NCI-H1417 treated with DMSO at 0.1 percent for 48 hours (cell line): ENCODE measurements at places on chromosomes 6 and 20.

DNA sequence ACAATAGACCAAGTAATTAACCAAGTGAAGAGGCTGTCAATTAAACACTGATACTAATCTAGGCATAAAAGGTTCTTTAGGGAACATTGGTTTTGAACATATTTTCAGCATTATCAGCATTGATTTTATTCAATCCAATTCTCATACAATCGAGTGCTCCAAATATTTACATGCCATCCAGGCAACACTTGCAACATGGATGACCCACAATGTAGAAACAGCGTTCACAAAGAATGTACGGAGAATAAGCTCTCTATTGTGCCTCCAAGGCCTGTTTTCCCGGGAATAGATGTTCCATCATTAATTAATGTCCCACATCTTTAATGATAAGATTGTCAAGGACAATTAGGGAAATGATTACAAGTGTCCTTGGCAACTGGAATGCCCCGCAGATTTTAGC is 117.4 kb downstream of the RFX6 start:
- no peak for DNase-seq

GRCh38 chr6:80610846-80611245 is 504.4 kb downstream of the BCKDHB start:
- DNase-seq, result no peak

GRCh38 chr20:51237791-51238190 is 214.9 kb upstream of the KCNG1 start:
- DNase-seq, result no peak

GRCh38 chr6:163757520-163757919 is 343.0 kb downstream of the QKI start:
- no peak for DNase-seq

DNA sequence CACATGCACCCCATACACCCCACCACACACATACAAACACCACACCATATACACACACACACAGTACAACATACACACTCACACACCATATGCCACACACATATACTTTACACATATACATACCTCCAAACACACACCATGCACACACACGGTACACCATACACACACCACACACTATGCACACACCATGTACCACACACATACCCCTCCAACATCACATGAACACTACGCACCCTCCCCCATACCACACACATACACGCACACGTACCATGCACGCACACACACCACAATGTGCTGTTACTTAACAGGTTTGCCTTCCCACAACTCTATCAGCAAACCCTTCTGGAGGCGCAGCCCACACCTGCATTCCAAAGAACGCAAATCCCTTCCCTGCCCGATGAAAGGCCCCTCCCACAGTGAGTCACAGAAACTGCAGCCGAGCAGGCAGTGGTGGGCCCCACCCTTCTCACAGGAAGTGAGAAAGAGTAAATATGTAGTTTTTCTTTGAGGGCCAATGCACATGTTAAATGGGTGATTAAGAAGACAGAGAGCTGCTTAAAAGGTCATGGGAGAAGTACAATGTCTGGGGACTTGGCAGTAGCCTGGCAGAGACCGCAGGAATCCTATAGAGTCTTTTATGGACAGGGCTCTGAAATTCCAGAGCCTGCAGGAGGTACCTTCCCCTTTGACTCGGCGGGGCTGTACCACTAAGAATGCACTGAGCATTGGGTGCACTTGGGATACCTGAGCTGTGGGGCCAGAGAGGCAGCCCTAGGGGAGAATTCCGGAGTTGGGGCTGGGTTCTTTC is 34.1 kb upstream of the EZR start:
- no peak for DNase-seq

DNA sequence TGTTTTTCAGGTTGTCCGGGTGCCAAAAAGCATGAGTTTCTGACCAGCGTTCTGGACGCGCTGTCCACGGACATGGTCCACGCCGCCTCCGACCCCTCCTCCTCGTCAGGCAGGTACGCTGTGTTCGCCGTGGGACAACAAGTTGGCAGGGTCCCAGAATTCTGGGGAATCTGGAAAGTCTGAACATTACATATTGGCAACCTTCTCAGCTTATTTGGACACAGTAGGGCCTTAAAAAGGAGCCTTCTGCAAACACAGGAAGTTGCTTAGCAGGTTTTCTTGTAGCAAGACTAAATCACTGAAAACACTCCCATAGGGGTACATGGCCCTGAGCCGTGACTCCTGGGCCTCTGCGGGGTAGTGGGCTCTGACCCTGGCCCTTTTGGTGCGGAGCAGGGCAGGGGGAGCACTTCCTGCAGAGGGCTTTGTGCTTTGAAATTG is 209.7 kb downstream of the SMOC2 start:
- DNase-seq, result no peak

- DNase-seq, result peak; percentile 98
Measured at GRCh38 chr20:57930351-57930750, 220.5 kb upstream of the PMEPA1 start.
